ENCODE measurements at places on chromosomes 5 and 9.

- no peak for DNase-seq
Measured at GRCh38 chr5:94793816-94794198, 175.3 kb downstream of the SLF1 start.

DNA sequence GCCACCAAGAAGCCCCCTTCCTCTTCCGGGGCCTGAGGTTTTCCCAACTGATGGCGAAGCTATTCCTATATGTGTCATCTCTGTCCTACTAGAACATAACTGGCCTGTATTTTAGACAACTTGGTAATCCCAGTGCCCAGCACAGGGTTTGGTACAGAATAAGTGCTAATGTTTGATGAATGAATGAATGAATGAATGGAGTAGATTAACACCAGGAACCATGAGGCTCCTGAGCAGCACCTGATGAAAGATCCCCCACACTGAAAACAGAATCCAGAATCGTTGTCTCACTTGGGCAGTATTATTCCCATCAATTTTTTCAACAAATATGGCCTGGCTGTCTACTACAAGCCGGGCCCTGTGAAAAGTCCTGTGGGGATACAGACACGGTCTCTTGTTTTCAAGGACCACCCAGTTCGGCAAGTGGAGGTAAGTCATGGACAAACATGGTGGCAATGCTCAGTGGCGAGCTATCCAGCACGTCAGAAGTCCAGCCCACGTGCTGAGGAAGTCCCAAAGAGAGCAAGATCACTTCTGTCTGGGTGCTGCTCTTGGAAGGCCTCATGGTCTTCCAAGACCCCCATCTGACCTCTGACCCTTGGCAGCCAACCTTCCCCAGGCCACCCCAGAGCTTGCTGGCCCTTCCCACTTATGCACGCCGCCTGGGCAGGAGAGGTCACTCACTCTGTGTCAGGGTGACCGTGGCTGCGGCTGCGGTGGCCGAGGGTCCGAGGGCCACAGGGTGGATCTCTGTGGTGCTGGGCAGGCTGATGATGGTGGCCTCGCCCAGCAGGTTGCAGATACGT lies 1.0 kb downstream of the NAIF1 start:
- DNase-seq, result no peak

DNA sequence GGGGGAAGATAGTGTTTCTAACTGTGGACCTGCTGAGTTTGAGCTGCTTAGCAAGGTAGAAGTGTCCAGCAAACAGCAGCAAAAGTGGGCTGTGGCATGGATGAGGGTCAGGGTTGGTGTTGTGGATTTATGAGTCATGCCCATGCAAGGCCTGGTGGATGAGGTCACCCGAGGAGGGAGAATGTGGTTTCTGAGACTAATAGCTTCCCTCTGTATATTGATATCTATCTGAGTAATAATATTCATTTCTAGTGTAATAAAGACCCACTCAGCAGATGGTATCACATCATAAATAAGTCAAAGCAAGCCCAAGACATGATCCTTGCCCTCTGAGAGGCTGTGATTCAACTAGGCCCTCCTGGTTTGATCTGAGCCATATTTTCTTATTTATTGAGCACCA lies 597.8 kb upstream of the CLINT1 start:
- DNase-seq, result no peak

- no peak for DNase-seq
Measured at GRCh38 chr5:127935398-127935797, 148.2 kb upstream of the SLC12A2 start.

DNA sequence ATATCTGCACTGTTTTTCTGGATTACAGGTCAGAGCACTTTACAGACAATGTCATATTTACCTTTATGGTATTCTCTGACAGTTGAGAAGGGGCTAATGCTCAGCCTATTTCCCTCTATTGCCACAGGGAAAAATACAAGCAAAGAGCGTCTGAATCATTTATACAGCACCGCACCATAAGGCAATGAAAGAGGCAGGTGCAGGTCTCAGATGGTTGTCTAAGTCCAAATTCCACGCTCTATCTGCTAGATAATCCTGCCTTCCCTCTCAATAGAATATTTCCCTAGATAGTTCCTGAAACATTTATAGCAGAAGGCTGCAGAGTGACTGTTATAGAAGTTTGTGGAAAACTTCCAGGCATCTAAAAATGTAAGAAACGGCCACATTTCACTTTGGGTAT lies 446.1 kb upstream of the CDH6 start:
- no peak for DNase-seq

- DNase-seq, result no peak
Measured at GRCh38 chr5:147857302-147858129, 21.0 kb upstream of the SCGB3A2 start.

GRCh38 chr5:156329171-156329611 lies 2.2 kb downstream of the SGCD start:
- DNase-seq, result no peak

DNA sequence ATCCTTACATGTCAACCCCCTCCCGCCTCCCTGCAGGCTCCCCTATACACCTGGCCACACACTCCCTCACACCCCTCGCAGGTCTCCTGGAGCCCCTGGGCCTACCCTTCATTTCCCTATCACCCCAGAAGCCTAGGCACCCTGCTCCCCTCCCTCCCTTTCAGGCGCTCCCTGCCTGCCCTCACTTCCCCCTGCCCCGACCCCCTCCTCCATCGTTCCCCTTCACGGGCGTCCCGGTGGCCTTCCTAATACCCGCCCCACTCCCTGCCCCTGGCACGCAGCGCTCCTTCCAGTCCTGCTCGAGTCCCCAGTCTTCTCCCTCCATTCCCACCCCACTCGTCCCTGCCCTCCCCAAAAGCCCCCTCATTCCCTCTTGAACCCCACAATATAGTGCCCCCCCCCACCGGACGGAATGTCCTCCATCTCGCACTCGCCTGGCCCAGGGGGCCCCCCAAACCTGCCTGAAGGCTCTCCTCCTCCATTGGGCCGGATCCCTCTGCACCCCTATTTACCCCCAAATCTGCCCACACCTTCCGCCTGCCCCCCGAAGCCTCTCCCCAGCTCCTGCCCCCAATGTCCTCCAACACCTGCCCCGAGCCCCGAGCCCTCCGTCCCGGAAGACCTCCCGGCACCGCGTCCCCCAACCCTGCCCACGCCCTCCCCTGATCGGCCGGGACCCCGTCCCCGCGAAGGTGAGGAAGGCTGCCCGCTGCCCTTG lies 746 bp downstream of the STRBP start:
- no peak for DNase-seq

GRCh38 chr5:171428809-171429542 lies 9.5 kb downstream of the FGF18 start:
- DNase-seq, result no peak

DNA sequence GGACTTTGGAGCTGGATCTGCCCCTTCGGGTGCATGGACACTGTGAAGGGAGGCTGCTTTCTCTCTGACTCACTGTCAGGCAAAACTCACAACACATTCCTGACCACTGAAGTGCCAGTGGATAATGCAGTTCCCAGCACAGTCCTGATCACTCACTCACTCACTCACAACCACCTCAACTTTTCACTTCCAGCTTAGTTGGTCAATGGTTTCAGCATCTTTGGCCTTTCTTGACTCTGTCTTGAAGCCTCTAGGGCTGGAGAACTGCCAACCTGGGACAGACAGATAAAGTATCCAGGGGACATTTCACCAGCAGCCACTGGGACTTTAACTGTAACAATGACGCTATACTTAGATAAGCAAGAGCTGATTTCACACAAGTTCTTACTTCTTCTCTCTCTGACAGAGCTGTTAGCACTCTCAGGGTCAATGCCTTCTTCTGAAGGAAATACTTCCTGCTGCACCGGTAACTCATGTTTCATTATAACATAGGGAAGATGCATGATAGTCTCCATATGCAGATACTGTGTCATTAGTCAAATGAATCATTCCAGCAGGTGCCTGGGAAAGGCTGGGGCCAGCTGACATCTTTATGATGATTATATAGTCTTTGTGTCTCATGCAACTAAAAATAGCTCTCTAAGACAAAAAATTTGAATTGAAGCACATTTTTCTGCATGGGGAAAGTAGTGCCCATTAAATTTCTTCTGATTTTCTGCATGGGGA lies 499.0 kb downstream of the SEMA5A start:
- DNase-seq, result no peak

DNA sequence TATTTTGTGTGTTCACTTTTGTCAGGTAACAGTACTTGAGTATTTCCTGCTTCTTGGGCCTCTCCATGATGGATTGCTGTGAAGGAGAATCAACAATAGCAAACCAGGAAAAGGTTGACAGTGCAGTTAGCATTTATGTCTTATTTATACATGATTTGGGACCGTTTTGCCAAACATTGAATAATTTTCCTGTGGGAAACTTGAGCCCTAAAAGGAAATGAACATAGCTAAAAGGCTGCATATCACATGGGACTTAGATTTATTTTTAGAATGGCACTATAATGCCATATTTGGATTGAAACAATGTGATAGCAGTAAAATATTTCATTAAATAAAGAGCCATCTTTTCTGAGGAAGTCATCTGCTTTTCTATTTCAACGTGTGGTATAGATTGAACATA lies 15.3 kb downstream of the GPR21 start:
- no peak for DNase-seq

DNA sequence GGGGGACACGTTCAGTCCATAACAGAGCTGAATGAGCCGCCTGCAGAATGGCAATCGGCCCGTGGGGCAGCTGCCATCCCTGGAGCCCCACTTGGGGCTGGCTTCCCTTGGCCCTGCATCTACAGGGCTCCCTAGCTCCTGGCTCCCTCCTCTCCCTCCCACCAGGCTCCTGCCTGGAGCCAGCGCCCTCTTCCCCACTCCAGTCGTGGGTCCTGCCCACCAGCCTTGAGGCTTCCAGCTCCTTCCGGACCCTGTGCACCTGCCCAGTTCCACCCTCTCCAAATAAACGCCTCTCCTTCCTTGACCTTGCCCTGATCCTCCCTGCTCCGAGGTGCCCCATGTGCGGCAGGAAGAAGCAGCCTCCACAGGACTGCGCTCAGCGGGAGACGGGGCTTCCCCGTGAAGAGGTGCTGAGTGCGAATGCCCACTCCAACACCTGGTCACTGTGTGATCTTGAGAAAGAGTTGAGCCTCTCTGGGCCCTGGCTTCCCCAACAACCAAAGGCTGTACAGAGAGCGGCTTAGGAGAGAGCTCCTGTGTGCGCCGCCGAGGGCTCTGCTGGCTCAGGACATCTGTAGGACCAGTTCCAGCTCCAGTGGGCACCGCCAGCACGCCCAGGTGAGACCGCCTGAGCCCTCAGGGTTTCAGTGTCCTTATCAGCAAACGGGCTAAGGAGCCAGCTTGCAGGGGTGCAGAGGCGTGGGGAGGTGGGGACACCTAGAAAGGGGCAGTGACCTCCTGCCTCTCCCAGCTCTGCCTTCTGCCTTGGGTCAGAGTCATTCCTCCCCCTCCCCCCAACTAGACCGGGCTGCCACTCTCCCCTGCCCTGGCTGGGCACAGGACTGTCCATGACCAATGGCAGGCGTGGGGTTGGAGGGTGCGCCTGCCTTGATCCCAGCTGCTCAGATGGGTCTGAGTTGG lies 12.1 kb downstream of the C9orf50 start:
- no peak for DNase-seq

DNA sequence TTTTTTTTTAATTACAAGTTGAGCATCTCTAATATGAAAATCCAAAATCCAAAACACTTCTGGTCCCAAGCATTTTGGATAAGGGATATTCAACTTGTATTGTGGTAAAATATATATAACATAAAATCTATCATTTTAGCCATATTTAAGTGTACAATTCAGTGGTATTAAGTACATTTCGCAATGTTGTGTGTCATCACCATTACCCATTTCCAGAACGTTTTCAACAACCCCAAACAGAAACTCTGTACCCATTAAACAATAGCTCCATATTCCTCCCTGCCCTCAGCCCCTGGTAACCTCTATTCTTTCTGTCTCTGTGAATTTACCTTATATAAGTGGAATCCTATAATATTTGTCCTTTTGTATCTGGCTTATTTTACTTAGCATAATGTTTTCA lies 24.9 kb downstream of the TICAM2 start:
- no peak for DNase-seq

- DNase-seq, result no peak
Measured at GRCh38 chr5:593511-593910, 18.6 kb upstream of the CEP72 start.

DNA sequence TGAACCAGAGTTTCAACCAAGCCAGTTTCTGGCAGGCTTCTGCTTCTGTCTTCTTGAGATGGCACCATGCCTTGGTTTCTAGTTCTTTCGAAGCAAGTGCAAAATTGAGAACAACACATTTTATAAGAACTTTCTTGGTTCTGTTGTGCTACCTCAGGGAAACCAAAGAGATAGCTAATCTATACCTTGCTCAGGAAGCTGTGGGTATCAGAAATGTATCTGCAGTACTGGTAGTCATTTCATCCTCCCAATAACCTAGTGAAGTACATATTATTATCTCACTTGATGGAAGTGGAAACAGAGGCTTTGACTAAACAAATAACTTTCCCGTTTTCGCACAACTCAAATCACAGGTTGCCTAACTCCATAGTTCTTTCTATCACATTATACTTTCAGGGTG lies 246.6 kb downstream of the ENC1 start:
- no peak for DNase-seq

- DNase-seq, result no peak
Measured at GRCh38 chr9:121239851-121240250, 28.1 kb upstream of the GSN start.

DNA sequence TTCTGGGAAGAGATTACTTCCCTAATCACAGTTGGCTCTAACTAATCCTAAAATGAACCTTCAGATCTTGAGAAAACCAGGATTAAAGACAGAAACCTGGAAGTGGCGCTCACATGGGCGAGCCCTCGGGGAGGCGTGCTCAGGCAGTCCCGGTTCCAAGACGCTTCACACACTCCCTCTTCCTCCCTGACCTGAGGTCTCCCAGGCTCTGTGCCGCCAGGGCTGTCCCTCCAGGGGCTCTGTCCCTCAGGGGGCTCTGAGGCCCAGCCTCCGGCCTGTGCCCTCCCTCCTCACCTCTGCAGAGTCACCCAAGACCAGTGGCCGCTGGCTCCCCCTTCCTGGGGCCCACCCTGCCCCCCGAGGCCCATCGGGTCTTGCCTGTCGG lies 10.2 kb downstream of the SLC9A3 start:
- DNase-seq, result no peak

- no peak for DNase-seq
Measured at GRCh38 chr9:98647236-98647635, 61.5 kb downstream of the GABBR2 start.

DNA sequence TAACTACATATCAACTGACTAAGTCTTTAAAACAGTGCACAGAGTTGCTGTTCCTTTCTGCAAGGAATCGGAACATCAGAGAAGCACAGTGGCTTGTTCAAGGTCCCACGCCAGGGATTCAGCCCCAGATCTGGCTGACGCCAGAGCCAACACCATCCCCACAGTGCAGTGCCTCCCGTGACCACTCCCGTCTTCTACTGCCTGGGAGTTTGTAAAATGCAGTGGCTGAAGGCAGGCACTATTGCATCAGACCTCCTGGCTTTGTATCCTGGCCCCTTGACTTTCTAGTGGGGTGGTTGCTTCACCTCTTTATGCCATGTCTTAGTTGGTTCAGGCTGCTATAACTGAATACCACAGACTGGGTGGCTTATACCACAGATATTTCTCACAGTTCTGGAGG lies 131.0 kb downstream of the NSG2 start:
- DNase-seq, result no peak

All from activated CD4-positive, CD25-positive, alpha-beta regulatory T cell treated with anti-CD3 and anti-CD28 coated beads, Interleukin-2, amount 50 U/mL, for 72 hours (primary cell).